ENCODE measurements at places on chromosomes 7 and 10.

DNA sequence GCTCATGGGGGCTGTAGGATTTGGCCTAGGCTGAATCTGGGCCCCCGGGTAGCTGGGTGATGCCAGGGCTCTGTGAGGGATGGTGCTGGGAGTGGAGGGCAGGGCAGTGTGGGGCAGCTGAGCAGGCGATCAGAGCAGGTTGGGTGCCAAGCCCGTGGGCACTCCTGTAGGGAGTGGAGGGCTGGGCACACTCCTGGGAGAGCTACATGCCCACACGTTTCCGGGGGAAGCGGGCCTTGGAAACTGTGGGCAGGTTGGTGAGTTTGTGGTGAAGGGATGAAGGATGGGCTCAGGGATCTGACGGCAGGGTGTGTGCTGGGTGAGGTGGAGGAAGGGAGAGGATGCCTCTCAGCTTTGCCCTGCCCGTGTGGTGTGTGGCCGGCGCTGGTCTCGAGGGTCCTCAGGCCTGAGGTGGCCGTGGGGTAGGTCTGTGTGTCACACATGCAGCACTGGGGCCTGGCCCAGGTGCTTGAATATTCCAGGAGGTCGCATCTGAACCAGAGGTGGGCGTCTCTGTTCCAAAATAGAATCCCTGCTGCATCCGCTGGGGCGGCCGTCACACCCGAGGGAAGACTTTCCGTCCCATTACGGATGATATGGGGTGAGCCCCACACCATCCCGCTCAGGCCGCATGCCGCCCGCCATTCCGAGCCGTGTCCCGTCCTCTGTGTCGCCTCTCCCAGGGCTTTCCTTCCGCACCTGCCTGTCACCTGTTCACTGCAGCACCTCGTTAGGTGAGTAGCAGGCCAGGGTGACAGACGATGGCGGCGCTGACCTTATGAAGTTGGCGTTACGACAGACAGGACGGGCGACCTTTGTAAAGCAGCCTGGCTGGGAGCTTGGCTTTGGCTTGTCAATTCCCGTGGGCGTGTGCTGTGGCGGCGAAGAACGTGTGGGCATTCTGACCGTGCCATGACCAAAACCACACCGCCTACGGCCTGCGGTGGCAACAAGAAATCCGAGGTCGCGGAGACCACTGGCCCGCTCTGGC is 143.6 kb downstream of the ACTR3B start:
- DNase-seq, result no peak

DNA sequence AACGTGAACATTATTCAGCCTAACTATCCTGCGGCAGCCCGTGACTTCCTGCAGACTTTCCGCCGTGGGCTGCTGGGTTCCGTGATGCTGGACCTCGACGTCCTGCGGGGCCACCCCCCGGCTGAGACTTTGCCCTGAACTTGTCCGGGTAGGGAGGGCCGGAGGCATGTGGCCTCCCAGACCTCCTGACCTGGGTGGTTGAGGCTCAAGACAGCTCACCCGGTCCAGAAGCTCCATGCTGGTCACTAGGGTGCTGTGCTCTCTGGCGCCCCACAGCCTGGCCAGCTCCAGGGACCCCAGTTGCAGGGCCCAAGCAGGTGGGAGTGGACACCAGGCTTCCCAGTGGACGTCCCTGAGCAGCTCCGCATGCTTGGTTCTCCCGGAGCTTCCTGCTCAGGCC is 4.4 kb downstream of the SPRN start:
- DNase-seq, result no peak

GRCh38 chr7:4713183-4713784 is 31.2 kb downstream of the FOXK1 start:
- DNase-seq, result peak; percentile 78

- DNase-seq, result peak; percentile 93
These were observed 69.0 kb downstream of the CREB3L2 start for GRCh38 chr7:137932881-137933269.

DNA sequence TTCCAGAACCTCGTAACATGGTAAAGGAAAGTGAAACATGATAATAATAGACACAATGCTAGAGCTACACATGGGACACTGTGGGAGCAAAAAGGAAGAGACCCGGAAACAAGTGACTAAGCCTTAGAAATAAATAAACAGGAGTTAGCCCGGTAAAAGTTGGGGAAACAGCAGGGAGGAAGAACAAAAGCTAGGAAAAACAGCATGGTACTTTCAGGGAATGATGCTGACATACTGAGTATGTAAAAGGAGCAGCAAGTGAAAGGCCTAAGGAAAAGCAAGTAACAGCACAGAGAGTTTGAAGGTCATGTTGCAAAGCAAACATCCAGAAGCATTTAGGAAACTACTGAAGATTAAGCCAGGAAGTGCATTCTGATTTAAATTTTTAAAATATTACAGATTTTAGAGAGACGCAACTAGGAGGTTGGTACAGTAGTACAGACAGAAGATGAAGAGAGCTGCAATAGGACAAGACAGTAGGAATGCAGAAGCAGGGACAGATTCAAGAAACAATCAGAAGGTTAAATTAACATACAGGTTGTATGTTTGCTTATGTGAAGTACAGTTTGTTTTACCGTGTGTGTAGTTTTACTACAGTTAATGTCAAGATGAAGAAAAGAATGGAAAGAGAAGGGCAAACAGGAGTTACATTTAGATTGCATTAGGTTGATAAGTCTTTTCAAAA is 63.7 kb downstream of the ARHGAP12 start:
- DNase-seq, result peak; percentile 24

- no peak for DNase-seq
These were observed 501.7 kb downstream of the PARD3 start for GRCh38 chr10:34313353-34313752.

- no peak for DNase-seq
These were observed 27.0 kb downstream of the MCMBP start for GRCh38 chr10:119845656-119846055.

GRCh38 chr10:130141878-130142277 is 5.7 kb downstream of the GLRX3 start:
- no peak for DNase-seq

GRCh38 chr7:72538856-72539255 is 126.7 kb upstream of the CALN1 start:
- DNase-seq, result no peak

DNA sequence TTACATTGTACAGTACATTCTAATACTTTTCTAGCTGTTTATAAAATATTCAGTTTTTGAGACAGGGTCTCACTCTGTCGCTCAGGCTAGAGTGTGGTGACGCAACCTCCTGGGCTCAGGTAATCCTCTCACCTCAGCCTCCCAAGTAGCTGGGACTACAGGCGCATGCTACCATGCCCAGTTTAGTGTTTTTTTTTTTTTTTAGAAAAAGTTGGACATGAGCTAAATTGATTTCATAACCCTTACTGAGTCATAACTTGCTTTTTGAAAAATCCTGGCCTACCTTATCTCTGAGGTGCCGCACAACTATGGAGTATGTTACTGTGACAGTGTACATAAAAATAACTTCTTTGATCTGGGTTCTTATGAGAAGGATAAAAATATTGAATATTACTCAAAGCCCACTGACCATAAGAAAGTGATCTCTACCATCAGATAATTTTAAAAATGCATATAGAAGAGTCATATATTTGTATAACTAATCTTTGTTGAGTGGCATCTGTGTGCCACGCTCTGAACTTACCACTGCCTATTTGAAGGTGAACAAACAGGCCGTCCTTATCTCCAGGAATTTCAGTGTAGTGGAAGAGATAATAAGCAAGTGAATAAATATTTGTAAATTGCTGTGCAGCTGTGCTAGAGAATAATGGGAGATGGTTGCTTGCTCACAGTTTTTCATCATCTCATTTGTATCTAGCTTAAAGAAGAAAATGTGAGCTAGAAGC is 73.2 kb downstream of the PPP1R9A start:
- DNase-seq, result peak; percentile 4

GRCh38 chr7:88307823-88308222 is 1.1 kb upstream of the STEAP4 start:
- no peak for DNase-seq

GRCh38 chr7:143381427-143382125 is 431 bp downstream of the ZYX start:
- peak; percentile 77 for DNase-seq

GRCh38 chr10:98528166-98528804 is 81.5 kb upstream of the HPS1 start:
- DNase-seq, result peak; percentile 77

DNA sequence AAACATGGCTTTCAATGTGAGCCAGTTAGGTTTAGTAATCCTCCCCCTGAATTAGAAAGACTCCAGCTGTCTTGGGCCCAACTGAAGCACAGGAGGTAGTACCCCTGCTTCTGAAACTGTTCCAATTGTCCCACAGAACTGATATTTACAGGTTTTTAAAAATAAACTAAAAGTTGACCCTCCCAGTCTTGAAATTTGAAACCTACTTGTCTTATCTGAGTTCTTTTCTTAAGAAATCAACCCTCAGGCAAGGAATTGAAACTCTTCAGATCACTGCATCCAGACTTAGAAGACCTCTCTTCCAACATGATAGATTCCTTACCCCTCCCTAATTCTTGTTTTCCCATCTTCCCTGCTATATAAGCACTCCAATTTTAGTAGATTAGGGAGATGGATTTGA is 13.3 kb upstream of the ARHGAP21 start:
- DNase-seq, result no peak

GRCh38 chr10:77782328-77783061 is 144.1 kb downstream of the DLG5 start:
- no peak for DNase-seq

DNA sequence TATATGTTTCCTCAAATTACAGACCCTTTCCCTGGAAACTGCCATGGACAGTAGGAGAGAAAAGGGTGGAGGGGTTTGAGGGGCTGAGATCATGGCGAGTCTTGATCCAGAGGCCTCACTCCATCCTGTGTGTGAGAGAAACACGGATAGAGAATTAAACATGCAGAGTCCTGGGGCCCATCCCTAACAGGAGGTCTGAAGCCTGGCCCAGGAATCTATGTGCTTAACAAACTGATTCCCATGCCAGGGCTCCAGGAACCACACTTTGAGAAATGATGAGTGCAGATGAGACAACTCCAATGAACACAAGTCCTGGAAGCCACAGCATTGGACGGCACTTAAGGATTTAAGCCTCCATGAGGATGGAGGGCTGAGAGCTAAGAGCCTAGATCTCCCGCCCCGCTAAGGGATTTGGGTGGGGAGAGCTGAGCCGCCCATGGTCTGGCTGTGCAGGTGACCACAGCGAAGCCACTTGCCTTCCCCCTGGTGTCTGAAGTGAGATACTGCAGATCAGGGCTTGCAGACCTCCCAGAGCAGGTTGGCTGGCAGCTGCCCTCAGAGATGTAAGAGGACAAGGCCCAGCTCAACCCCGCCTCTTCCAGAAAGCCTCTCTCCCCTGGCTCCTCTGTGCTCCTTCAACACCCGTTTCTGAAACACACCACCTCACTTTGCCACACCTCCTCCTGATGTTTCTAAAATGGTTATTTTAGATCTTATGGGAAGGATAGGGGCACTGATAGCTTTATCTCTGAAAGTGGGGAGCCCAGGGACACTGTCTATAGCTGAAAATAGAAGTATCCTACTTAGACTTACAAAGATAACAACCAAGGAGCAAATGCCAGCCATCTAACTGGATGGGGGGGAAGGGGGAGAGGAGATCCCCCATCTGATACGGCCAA is 24.8 kb upstream of the EIF5AL1 start:
- peak; percentile 56 for DNase-seq

- DNase-seq, result no peak
These were observed 218.2 kb upstream of the PODXL start for GRCh38 chr7:131774419-131775220.

DNA sequence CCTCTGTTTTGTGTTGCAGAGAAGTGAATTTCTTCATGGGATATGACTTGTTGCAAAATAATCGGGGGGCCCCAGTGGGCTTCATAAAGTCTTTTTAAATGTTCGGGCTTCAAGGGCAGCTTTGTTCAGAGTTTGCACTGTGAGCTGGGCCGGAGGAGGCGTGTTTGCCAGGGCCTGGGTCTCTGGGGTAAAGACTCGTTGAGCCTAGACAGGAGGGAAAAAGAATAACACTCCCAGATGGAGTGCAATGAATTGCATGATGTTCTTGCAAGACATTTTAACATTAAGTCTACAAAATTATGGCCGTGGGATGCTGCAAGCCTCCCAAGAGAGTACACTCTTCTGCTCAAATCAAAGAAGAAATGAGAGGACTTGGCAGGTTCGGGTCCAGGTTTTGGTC is 23.6 kb downstream of the BMPER start:
- DNase-seq, result no peak

- DNase-seq, result peak; percentile 80
These were observed 21.5 kb downstream of the BTAF1 start for GRCh38 chr10:91944880-91945630.

DNA sequence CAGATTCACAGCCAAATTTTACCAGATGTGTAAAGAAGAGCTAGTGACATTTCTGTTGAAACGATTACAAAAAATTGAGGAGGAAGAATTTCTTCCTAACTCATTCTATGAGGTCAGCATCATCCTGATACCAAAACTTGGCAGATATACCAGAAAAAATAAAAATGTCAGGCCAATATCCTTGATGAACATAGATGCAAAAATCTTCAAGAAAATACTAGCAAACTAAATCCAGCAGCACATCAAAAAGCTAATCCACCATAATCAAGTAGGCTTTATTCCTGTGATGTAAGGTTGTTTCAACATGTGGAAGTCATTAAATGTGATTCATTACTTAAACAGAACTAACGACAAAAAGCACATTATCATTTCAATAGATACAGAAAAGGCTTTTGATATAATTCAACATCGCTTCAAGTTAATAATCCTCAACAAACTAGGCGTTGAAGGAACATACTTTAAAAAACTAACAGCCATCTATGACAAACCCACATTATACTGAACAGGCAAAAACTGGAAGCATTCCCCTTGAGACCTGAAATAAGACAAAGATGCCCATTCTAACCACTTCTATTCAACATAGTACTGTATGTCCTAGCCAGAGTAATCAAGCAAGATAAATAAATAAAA is 807.7 kb upstream of the ZWINT start:
- DNase-seq, result no peak

GRCh38 chr10:133474665-133475424 is 21.1 kb downstream of the SCART1 start:
- no peak for DNase-seq

- DNase-seq, result no peak
These were observed 80.2 kb downstream of the SEMA3C start for GRCh38 chr7:80838643-80839042.

DNA sequence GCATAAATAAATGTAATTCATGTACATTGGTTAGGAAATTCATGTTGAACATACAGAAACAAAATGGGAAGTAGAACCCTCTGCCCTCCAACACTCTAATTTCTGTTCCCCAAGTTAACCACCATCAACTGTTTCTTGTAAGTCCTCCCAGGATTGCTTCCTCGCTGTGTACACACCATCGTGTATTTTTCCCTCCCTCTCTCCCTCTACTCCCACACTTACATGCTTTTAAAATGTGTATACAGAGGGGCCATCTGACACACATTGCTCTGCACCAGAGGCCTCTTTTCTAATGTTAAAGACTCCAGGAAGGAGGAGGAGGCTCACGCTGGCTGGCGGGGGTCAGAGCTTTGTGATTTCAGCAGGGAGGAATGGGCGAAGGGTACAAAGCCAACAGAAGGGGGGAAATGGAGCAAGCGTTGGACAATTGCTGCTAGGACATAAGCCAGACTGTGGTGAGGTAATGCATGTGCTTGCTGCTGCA is 1.9 kb upstream of the EPHA1 start:
- peak; percentile 81 for DNase-seq

Measured in fibroblast of mammary gland (primary cell).